ENCODE measurements at places on chromosomes 12 and 14. TPM values are rescaled to one million over a fixed set of nuclear protein-coding genes. Genes with fewer than 3 reads are reported as not detected.

Gene EGLN3
- total RNA-seq: 54.1 TPM

Gene KRT8
- not detected for total RNA-seq

Gene WNT5B
- total RNA-seq: 4.7 TPM

Gene POTEG
- total RNA-seq: not detected

Gene FAM181A
- not detected for total RNA-seq

Gene KRT3
- not detected for total RNA-seq

Gene SVOP
- not detected for total RNA-seq

Gene PROX2
- total RNA-seq: not detected

Gene ZDHHC22
- total RNA-seq: not detected

Gene CEBPE
- total RNA-seq: 0.34 TPM

Gene ISM2
- total RNA-seq: not detected

Gene OR6C2
- not detected for total RNA-seq

Gene TAS2R19
- total RNA-seq: 4.5 TPM

Gene CLEC14A
- total RNA-seq: not detected

Gene CLEC6A
- not detected for total RNA-seq

Gene CLEC4C
- not detected for total RNA-seq

Gene TUBA1A
- total RNA-seq: 58.6 TPM

Gene HNRNPA1
- 1,304 TPM for total RNA-seq

Gene TIMM9
- 38.8 TPM for total RNA-seq

Gene NRIP2
- not detected for total RNA-seq

Gene LALBA
- not detected for total RNA-seq

Gene BIN2
- 187 TPM for total RNA-seq

Gene MMP19
- 0.12 TPM for total RNA-seq

Gene NOPCHAP1
- 15.1 TPM for total RNA-seq

Gene TEX52
- not detected for total RNA-seq

Gene TRIM9
- total RNA-seq: 0.22 TPM

Gene FERMT2
- 1.6 TPM for total RNA-seq

Gene METAP2
- 66.2 TPM for total RNA-seq

Gene GDF3
- total RNA-seq: not detected

Gene DPPA3
- total RNA-seq: not detected

Gene HCAR1
- total RNA-seq: 2.0 TPM

Gene CYP46A1
- total RNA-seq: not detected

Gene PLEK2
- 0.56 TPM for total RNA-seq

Gene TAS2R43
- total RNA-seq: 1.2 TPM
